ENCODE measurements at places on chromosomes 6 and 20.

GRCh38 chr20:63735859-63736718 is at the start of gene LIME1:
LIME1 (plus strand) TSS chr20:63736664; CDS start chr20:63737550, 886 bp downstream.
- peak; percentile 88 for DNase-seq

DNA sequence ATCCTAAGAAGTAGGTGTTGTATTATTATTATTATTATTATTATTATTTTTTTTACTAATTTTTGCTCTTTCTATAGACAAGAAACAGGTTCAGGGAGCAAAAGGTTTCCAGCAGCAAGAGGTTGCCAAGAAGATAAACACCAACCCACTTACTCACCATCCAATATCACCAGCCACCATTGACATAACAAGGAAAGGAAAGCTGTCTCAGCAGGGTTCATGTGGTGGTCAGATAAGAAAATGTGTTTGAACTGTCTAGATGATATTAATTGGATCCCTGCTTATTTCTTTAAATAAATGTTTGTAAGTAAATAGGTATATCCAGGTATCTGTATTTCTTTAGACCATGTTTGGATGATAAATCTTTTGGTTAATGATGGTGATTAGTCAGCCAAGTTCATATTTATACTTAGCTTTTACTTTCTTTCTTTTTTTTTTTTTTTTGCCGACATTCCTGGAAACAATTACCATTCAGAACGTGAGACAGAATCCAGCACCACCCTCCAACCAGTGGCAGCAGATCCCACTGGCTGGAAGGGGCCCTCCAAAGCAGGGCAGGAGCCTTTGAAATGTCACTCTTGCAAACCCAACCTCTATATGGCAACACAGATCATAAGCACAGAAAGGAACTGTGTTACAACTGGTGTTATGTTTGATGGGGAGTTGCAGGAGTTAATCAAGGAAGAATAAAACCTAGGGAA is 139.2 kb upstream of the ECI2 start:
- DNase-seq, result no peak

- no peak for DNase-seq
Observed at GRCh38 chr20:3701061-3701998, 11.1 kb downstream of the SIGLEC1 start.

- DNase-seq, result no peak
Observed at GRCh38 chr20:19492687-19493336, 265.2 kb upstream of the RIN2 start.

DNA sequence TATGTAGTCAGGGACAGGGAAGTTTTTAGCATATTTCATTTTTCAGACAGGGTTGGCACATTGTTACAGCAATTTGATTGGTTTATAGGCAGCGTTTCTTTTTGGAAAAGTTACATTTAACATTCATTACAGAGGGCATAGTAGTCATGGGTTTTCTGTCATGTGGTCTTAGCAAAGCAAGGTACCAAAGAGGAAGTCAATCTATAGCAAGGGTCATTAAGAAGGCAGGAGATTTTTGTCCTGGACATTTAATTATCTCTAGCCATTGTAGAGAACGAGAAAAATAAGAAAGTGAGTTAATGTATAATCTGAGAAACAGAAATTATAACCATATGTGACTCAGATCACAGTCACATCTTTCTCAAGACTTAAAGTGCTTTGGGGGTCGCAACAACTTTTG is 47.4 kb downstream of the TPD52L1 start:
- DNase-seq, result no peak

- no peak for DNase-seq
Observed at GRCh38 chr20:23287354-23288190, 63.0 kb upstream of the NXT1 start.

DNA sequence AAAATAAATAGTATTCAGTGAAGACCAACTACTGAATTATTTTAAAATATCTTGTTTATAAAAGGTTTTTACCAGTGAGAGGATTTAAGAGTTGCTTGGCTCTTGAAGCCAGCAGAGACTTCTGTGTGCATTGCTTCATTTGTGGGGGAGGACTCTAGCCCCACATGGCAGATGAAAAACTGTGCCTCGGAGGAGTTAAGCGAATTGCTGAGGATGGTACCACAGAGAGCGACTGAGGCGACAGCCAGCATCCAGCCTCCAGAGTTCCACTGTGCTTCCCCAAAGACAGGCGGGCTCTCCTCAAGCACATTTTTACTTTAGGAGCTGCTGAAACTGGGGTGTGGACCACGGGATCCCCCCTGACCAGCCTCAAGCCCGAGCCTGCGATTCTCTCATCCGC is 80.7 kb downstream of the THBS2 start:
- DNase-seq, result no peak
